Choroid plexus epithelial cell (primary cell): ENCODE measurements at places on chromosomes 2 and 18.
A peak's percentile ranks its signal among the peaks of the same experiment; 100 is the strongest.

- DNase-seq: no peak
These were observed 60.1 kb upstream of the CD28 start for GRCh38 chr2:203646266-203646864.

DNA sequence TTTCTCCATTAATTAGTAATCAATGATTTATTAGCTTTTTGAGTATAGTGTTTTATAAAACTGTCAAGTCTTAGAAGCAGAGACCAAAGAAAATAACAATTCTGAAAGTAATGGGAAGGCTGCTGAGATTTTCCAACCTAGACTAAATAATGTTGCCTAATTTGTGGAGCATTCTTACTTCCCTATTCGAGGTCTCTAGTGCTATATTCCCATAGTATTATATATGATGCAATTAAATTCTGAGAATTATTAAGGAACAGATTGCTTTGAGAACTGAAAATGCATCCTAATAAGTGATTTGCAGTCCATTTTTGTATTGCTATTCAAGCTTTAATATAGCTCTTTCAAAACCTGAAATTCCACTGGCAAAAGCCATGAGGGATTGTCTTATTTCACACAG, 27.7 kb upstream of the DOCK10 start:
- no peak for DNase-seq

DNA sequence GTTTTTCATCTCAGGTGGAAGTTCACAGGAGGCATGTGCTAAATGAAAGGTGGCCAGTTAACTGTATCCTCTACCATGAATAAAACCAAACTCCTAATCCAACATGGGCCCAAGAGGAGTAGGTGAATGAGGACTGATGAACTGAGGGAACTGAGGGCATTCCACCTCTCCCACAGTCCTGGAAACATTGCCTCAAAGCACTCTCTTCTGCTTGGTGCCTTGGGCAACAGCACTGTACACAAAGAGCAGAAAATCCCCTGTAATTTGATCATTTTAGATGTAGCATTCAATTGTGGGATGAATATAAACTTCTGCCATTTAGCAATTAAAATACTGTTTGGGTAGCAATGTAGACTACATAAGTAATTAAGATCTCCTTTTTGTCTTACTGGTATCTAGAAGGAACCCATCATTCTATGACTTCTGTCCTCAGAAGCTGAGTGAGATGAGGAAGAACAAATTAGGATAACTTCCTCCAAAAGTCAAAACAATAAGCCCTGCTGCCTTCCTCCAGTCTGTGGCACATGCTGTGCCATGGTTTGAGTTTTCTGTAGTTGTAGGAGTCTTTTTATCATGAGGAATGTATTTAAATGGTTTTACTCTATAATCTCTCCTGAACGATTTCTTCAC, 86.7 kb upstream of the ZEB2 start:
- peak; percentile 31 for DNase-seq

DNA sequence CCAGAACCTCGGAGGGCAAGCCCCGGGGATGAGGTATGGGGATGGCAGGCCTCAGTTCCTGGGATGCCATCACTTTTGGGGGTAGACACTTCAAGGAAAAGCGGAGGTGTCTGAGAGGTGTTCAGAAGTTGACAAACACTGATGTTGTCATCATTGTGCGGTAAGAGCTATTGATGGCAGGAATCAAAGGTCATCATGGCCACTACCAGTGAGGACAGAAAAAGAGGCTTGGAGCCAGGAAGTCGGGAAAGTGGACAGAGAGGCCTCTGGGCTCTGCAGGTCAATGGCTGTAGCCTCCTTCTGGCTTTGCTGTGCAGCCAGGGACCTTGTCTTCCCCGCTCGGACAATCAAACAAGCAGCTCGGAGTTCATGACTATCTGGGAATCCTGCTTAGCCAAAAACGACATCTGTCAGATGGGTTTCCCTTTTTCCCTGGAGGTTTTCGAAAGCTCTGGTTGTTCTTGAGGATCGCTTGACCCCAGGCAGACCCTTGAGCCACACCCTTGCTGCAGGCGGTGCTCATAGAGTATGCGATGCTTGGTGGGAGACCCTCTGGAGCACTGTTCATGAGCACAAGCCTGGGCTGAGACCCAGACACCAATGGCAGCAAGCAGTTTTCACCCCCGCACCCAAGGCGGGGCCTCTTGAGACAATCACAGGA, 19.4 kb downstream of the ACKR3 start:
- no peak for DNase-seq

DNA sequence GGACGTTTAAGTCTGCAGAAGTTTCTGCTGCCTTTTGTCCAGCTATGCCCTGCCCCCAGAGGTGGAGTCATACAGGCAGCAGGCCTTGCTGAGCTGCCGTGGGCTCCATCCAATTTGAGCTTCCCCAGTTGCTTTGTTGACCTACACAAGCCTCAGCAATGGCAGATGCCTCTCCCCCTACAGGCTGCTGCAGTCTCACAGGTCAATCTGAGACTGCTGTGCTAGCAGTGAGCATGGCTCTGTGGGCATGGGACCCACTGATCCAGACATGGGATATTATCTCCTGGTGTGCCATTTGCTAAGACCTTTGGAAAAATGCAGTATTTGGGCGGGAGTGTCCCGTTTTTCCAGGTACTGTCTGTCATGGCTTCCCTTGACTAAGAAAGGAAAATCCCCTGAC, 726.0 kb downstream of the ERBB4 start:
- no peak for DNase-seq

DNA sequence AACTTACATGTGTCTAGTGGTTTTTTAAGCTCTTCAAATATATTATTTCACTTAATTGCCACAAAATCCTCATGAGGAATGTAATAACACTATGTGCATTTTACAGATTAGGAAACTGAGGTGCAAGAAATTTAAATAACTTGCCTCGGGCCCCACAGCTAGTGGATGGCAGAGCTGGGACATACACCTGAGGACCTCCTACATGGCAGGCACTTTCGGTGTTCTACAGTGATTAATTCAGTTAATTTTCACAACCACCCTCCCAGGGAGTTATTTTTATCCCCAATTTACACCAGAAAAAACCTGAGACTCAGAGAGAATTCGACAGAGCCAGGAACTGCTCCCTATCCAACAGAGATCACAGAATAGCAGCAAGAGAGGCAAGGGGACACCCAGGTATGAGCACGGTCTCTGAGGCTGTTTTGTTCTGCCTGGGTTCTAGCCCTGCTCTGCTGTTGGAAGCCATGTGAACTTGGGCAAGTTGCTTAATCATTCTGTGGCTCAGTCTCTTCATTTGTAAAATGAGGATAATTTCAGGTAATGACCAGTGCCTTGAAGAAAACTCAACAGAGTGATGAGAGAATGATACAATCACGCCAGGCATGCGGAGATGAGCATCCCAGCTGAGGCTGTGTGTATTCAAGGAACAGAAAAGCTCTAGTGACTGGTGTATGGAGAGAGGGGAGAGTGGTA, 82.3 kb downstream of the MYCN start:
- no peak for DNase-seq

GRCh38 chr2:191758518-191759507, 80.9 kb downstream of the NABP1 start:
- DNase-seq: peak; percentile 72

GRCh38 chr2:223692191-223692947, 90.2 kb upstream of the SCG2 start:
- peak; percentile 80 for DNase-seq

GRCh38 chr2:37819186-37819585, 105.9 kb upstream of the RMDN2 start:
- DNase-seq: peak; percentile 80

DNA sequence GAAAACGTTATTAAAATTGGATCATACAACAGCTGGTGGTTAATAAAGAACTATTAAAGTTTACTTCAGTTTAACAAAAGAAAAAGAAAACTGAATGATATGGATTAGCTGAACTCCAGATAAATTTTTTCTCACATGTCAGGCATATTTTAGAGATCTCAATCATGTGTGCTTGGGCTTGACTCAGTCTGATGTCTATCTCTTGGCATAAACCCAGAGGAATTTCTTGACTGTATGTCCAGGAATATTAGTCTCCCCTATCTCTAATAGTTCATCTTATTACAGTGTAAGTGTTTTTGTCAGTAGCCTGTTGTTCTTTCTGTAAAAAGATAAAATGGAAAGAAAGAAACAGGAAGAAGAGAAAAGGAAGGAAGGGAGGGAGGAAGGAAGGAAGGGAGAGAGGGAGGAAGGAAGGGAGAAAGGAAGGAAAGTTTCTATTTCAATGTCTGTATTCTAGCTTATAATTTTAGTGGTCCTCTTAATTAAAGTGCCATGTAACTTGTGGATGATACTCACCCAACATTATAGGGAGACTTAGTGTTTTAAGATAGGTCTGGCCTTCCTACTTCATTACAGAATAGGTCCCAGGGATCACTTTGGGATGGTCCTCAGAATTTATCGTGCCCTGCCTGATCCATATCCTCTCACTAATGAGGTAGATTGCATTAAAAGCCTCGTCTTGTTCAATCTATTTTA, 99.7 kb upstream of the UGP2 start:
- peak; percentile 72 for DNase-seq

- peak; percentile 89 for DNase-seq
These were observed 66.9 kb upstream of the CYP26B1 start for GRCh38 chr2:72214429-72215143.

GRCh38 chr18:27995770-27996502, 181.0 kb downstream of the CDH2 start:
- DNase-seq: no peak

DNA sequence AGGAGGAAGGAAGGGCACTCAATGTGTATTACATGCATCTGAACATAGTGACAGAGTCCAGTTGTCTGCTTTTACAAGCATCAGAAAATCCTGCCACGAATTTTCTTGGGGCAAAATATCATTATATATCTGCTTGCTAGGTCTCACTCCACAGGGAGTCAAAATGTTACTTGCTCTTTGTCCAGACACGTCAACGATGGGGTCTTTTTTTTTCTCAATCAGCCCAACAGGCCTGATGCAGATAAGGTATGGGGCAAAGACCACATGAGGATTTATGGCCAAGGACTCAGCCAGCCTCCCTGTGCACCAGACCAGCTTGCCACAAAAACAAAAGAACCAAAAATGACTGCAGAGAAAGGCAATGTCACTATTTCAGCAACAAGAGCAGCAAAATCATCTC, 323.4 kb upstream of the PKDCC start:
- DNase-seq: no peak

GRCh38 chr2:77800410-77800809, 278.2 kb upstream of the LRRTM4 start:
- DNase-seq: no peak

DNA sequence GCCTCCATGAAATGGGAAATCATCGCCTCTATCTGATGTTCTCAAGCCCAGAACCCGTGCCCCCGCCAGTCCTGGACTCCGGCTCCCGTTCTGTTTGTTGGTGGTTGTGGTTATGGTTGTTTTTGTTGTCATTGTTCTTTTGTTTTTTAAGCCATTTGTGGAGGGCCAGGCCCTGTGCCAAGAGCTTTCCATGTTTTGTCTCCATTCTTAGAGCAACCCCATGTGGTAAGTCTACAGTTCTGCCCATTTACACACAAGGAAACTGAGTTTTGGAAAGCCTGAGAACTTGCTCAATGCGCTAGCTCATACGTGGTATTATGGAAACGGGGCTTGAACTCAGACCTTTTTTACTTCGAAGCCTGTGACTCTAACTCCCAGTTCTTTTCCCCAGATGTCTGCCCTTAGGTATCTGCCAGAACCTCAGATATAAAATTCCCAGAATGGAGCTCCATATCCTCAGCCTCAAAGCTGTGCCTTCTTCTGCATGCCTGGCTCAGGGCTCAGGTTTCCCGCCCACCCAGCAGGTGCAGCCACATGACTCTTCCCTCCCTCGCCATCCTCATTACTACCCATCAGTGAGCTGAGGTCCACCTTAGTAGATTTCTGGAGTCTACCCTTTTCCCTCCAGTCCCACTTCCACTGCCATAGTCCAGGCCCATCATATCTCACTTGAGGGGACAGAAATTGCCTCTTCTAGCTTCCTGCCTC, 194.1 kb downstream of the KLHL29 start:
- no peak for DNase-seq

GRCh38 chr18:25875551-25876240, 214.7 kb downstream of the SS18 start:
- peak; percentile 10 for DNase-seq

GRCh38 chr2:226738821-226739544, 60.6 kb downstream of the IRS1 start:
- no peak for DNase-seq

GRCh38 chr2:25250331-25251070, 82.1 kb upstream of the POMC start:
- DNase-seq: peak; percentile 41

GRCh38 chr2:205435970-205436369, 246.3 kb upstream of the NRP2 start:
- DNase-seq: no peak

GRCh38 chr18:68275616-68276015, 439.3 kb downstream of the TMX3 start:
- DNase-seq: peak; percentile 89

GRCh38 chr2:219562049-219563020, 9.0 kb downstream of the OBSL1 start:
- DNase-seq: no peak

- peak; percentile 39 for DNase-seq
These were observed 39.9 kb downstream of the CENPO start for GRCh38 chr2:24832931-24833701.

- DNase-seq: no peak
These were observed 13.1 kb downstream of the ZAP70 start for GRCh38 chr2:97726261-97727064.

DNA sequence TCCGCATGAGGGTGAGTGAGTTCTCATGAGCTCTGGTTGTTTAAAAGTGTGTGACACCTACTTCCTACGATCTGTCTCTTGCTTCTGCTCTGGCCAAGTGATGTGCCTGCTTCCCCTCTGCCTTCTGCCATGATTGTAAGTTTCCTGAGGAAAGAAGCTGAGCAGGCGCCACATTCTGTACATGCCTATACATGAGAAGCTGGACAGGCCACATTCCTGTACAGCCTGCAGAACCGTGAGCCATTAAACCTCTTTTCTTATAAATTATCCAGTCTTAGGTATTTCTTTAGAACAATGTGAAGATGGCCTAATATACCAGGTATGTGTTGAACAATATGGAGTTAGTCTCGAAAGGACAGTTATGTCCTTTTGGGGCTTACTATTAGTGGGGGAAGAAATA, 281.0 kb downstream of the ALK start:
- DNase-seq: no peak

GRCh38 chr2:30713698-30714097, 93.5 kb downstream of the CAPN13 start:
- no peak for DNase-seq

- no peak for DNase-seq
These were observed 520.0 kb upstream of the SPHKAP start for GRCh38 chr2:228701506-228701905.
